C1 segment of cervical spinal cord (tissue), 14 donors: ENCODE measurements at places on chromosomes 2 and 18.

DNA sequence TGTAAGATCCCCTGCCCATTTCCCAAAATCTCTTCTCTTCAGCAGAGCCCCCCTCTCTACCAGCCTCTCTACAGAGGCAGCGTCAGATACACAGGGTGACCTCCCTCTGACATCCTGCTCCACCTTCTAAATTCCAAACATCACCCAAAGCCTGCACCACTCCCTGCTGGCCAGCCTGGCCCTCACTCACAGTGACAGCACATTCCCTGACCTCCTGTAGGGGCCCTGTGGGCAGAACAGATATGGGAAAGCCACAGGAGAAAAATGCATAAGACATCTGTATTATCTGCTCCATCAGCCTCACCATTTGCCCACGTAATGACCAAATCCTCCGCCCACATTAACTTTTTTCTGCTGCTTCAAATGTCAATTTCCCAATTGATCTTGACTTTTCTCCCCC lies 40.6 kb downstream of the TRABD2A start:
- DNase-seq, result no peak

DNA sequence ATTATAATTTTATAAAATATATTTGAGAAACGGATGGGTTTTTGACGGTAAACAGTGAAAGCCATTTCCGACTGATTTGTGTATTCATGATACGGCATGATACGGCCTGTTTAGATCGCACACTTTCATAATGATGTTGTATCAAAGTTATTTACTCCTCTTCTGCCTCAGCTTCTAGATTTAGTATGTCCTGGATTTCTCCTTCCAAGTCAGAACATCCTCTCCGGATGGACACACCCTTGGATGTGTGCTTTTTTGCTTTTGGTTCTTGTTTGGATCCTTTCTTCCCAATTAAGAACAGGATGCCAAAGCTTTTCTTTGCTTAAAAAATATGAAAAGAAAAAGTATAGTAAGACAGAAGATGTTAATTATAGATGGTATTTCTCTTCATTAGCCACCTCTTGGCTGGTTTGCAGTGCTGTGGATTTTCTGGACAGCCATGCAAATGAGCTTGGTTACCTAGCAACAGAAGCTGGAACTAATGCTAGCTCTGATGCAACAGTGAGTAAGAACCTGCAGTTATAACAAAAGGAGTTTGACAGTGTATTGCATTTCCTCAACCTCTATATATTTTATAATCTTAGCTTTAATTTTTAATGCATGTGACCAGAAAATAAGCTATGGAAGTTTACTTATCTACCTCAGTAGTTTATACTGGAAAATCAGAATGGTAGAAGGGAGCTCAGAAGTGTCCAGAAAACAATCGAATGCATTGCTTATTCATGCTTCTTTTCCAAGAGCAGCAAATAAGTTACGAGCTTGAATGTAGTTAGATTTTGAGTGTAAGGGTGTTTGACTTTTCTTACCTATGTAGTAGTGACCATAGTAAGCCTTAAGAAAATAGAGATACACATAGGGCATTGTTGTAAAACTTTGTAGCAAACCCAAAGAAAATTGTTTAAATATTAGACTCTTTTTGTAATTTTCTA lies 27.9 kb downstream of the RMND5A start:
- no peak for DNase-seq

GRCh38 chr18:63970809-63971205 lies 926 bp downstream of the SERPINB8 start:
- DNase-seq, result no peak

DNA sequence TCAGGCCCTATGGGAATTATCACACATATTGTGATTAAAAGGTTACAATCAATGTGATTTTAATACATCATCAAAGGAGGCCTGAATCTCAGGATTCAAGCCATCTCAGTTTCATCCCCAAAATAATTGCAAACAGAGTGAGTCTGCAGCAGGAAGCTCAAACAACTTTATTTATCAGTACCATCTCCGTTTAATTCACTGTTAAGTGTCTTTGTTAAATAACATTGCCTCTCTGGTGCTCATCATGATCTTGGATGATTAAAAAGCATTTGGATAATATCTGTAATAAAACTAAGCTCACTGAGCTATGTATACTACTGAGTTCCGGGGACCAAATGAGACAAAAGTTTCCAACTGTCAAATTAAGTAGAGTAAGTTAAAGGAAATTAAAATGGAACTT lies 817.8 kb upstream of the CNTNAP5 start:
- no peak for DNase-seq

GRCh38 chr18:77617694-77618093 lies 368.0 kb downstream of the GALR1 start:
- DNase-seq, result no peak

GRCh38 chr2:73004466-73004865 lies 67.0 kb downstream of the SFXN5 start:
- DNase-seq, result no peak

DNA sequence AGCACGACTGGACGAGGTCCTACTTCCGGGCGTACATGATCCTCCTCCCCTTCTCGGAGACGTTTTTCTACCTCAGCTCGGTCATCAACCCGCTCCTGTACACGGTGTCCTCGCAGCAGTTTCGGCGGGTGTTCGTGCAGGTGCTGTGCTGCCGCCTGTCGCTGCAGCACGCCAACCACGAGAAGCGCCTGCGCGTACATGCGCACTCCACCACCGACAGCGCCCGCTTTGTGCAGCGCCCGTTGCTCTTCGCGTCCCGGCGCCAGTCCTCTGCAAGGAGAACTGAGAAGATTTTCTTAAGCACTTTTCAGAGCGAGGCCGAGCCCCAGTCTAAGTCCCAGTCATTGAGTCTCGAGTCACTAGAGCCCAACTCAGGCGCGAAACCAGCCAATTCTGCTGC lies 24.8 kb downstream of the LYPD1 start:
- DNase-seq, result no peak

- DNase-seq, result no peak
These were observed 381.6 kb upstream of the TRIB2 start for GRCh38 chr2:12335131-12335530.

- no peak for DNase-seq
These were observed 312.5 kb downstream of the MYCN start for GRCh38 chr2:16252891-16253290.

DNA sequence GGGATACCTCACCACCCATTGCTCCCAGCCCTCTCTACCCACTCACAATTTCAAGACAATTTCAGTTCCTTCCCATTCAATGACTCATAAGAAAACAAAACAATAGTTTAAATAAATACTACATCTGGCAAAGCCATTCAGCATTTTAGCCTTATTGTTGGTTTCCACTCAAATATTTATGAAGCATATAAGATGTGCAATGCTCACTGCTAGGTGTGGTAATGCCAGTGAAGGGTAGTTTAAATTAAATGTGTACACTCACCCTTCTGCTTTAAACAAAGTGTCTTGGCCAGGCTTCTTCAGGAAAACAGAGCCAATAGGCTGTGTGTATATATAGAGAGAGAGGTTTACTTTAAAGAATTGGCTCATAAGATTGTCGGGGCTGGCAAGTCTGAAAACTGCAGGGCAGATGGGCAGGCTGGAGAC lies 37.0 kb downstream of the INO80C start:
- DNase-seq, result no peak

GRCh38 chr18:46239549-46239948 lies 135.4 kb downstream of the HAUS1 start:
- no peak for DNase-seq

DNA sequence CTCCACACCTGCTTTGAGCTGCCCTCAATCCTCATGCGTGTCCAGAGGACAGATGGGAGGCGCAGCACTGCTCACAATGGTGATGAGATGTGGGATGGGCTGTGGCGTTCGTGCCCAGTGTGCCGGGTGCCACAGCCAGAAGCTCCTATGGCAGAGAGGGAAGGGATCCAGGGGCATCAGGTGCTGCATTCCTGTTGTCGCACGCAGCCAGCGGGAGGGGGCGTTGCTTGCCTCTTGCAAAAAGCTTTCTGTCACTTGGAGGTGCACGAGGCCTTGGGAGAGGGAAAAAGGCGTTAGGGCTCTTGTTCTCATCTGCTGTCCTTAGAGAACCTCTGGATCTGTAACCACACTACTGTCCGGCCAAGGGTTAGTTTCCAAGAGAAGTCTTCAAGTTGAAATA lies 29.2 kb upstream of the ALLC start:
- no peak for DNase-seq

- DNase-seq, result no peak
These were observed 37.6 kb upstream of the PLEKHM3 start for GRCh38 chr2:208062961-208063360.

- DNase-seq, result no peak
These were observed 41.3 kb downstream of the C18orf63 start for GRCh38 chr18:74356959-74357358.

DNA sequence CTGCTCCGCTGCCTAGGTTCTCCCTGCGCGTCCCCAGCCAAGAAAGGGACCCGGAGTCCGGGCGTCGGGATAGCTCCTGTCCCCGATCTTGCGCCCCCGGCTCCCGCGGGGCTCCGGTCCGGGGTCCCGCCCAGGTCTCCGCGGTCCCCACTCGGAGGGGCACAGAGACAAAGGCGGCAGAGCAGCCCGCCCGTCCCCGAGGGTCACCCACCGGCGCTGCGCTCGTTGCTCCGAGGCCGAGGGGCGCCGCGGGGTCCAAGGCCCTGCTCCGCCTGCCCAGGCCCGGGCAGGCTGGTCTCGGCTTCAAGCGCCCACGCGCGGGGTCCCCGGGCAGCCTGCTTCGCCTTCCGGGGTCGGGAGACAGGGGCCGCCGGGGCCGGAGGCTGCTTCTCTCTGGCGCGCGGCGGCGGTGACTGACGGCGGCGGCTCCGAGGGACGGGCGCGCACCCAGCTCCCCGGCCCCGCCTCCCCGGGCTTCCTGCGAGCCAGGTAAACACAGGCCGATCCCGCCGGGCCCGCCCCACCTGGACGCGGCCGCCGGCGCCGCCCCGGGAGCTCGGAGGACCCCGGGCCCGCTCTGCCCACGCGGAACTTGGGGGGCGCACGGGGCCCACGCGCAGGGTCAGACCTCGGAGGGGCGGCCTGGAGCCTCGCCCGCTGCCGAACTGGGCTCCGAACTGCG lies at the start of gene MBP:
TSS of gene MBP (minus strand) at position 415 of the 682 bp plus-strand sequence. CDS start 27,522 bp downstream, outside the sequence.
- DNase-seq, result no peak

GRCh38 chr2:103809415-103809814 lies 1044.5 kb upstream of the POU3F3 start:
- DNase-seq, result no peak
